Testis (tissue), 5 donors: ENCODE measurements at places on chromosomes 11 and 22. TPM values are rescaled to one million over a fixed set of nuclear protein-coding genes. Genes with fewer than 3 reads are reported as not detected.

- no peaks in the 10 kb centered on the region for H3K27me3 ChIP-seq
- H3K27ac ChIP-seq: no peak overlapping the region
- H3K36me3 ChIP-seq: no peaks in the 10 kb centered on the region
- H3K4me1 ChIP-seq: peaks cover 14% of the 10 kb centered on the region
Measured at GRCh38 chr22:45270095-45271020, 14.4 kb upstream of the UPK3A start.

GRCh38 chr11:33703788-33704187, 3.2 kb upstream of the C11orf91 start:
- H3K4me3 ChIP-seq: no peak overlapping the region
- H3K27me3 ChIP-seq: no peaks in the 10 kb centered on the region
- peaks cover 17% of the 10 kb centered on the region for H3K4me1 ChIP-seq
- no peaks in the 10 kb centered on the region for H3K36me3 ChIP-seq
- no peak overlapping the region for H3K27ac ChIP-seq

DNA sequence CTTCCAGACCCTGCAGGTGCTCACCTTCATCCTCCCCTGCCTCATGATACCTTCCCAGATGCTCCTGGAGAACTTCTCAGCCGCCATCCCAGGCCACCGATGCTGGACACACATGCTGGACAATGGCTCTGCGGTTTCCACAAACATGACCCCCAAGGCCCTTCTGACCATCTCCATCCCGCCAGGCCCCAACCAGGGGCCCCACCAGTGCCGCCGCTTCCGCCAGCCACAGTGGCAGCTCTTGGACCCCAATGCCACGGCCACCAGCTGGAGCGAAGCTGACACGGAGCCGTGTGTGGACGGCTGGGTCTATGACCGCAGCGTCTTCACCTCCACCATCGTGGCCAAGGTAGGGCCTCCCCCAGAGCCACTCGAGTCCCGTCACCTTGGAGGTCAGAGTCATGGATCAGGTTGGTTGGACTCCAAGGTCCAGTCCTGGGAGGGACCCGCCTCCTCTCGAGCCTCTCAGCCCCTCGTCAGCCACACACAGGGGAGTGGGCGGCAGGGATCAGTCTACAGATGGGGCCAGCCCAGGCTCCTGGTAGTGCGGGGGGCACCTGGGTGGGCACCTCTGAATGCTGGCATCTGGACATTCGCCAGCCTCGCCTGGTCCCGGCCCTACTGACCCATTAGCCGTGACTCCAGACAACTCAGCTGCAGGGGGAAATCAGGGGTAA, 34.8 kb upstream of the SLC22A12 start:
- H3K4me3 ChIP-seq: no peak overlapping the region
- peak overlapping the region; percentile 86 for H3K27ac ChIP-seq
- no peak for DNase-seq

DNA sequence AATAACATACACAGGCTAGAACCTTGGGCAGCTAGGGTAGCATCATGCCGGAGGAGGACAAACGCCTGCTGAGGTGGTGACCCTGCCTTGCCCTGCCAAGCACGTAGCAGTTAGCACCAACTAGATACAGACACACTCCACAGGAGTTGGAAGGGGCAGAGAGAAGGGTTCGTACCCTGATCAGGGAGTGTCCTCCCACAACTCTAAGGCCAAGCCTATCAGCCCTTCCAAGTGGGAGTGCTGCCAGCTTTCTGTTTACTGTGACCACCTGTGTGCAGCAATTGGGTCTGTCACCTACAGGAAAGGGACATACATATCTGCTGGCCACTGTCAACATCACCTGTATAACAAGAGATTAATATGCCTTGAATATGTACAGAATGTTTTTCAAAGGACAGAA, 1.9 kb upstream of the THAP7 start:
- no peaks in the 10 kb centered on the region for H3K27me3 ChIP-seq
- peaks cover 21% of the 10 kb centered on the region for H3K4me1 ChIP-seq
- no peaks in the 10 kb centered on the region for H3K36me3 ChIP-seq
- H3K4me3 ChIP-seq: no peak overlapping the region
- no peak for DNase-seq

- H3K4me3 ChIP-seq: no peak overlapping the region
- no peak overlapping the region for H3K27ac ChIP-seq
- DNase-seq: no peak
- no peaks in the 10 kb centered on the region for H3K36me3 ChIP-seq
- no peaks in the 10 kb centered on the region for H3K27me3 ChIP-seq
Measured at GRCh38 chr11:128525411-128526243, 61.7 kb downstream of the ETS1 start.

DNA sequence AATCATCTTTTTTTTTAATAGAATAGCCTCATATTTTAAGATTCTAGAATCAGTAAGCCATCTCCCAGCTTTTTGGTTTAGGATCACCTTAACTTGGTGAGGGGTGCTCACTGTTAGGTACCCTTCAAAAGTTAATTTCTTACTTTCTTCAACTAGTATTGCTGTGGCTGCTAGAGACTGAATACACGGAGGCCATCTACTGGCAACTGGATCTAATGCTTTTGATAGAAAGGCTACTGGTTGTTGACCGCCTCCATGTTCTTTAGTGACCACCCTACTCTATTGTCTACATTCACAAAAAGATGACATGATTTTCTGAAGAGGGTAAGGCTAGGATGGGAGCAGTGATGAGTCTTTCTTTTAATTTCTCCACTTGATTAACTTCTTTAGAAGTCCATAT, 16.7 kb upstream of the ALDH3B2 start:
- H3K4me3 ChIP-seq: no peak overlapping the region
- no peak for DNase-seq
- H3K4me1 ChIP-seq: no peaks in the 10 kb centered on the region
- no peak overlapping the region for H3K27ac ChIP-seq
- H3K36me3 ChIP-seq: no peaks in the 10 kb centered on the region

GRCh38 chr11:35907648-35908431, 36.0 kb upstream of the LDLRAD3 start:
- no peaks in the 10 kb centered on the region for H3K36me3 ChIP-seq
- DNase-seq: peak; percentile 70
- H3K4me3 ChIP-seq: no peak overlapping the region
- no peaks in the 10 kb centered on the region for H3K27me3 ChIP-seq

GRCh38 chr22:49365191-49365837, 462.4 kb downstream of the BRD1 start:
- DNase-seq: no peak
- no peak overlapping the region for H3K4me3 ChIP-seq
- no peak overlapping the region for H3K27ac ChIP-seq
- H3K27me3 ChIP-seq: no peaks in the 10 kb centered on the region

NUP50 gene
- 120 TPM for total RNA-seq

SLC22A25 gene
- total RNA-seq: not detected
